ENCODE measurements at places on chromosomes 5 and 9.

DNA sequence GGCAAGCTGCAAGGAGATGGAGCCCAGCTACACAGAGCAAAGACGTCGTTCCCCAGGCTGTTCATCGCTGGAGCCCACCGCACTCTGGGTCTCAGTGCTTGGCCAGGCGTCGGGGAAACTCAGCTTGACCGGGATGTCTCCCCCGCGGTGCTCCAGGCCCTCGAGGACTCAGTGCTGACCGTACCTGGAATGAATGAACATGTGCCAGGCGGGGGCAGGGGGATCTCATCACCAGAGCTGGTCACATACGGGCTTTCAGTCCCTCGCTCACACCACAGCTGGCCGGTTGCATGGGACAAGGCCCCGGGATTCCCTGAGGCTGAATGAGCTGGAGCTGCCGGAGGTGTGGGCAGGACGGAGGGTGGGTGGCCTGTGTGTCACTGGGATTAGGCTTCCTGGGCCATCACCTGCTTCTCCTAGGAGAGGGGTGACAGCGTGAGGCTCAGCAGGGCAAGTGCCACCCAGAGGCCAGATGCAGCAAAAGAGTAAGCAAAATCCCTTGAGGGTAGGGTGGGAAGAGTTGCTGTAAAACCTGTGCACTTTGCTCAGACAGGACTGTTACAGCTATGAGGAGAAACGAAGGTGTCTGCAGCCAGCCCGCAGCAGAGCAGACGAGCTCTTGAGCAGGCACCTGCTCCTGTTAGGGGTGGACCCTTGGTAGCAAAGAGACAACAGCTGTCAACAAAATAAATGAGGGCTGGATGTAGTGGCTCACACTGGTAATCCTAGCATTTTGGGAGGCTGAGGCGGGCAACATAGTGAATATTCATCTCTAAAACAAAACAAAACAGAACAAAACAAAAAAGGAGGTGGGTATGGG, 70.7 kb upstream of the RAPGEF1 start:
- DNase-seq, result no peak

- DNase-seq, result no peak
Measured at GRCh38 chr5:116771466-116772151, 197.0 kb upstream of the SEMA6A start.

DNA sequence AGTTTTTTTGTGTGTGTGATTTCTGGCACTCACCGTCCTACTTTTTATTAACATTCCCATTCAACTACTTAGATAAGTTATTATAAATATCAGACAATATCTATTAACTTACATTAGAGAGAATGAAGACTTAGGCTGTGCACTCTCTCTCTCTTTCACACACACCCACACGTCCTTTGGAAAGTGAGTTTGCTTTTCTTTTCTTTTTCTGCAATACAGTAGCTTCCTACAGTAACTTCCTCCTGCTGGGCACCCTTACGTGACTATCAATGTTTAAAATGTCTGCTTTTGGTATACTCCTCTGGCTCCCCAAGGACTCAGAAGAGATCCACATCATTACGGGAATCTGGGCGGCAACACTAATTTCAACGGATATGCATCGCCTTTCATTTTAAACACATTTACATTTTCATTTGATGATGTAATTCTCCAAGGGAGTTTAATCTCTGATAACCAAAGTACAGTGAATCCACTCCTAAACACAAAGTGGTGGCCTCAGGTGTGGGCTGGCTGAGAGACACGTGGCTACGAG, 179.5 kb downstream of the MAPKAP1 start:
- DNase-seq, result no peak

- no peak for DNase-seq
Measured at GRCh38 chr5:38585816-38586215, 29.4 kb upstream of the LIFR start.

- no peak for DNase-seq
Measured at GRCh38 chr5:125375143-125375542, 628.7 kb upstream of the ZNF608 start.

DNA sequence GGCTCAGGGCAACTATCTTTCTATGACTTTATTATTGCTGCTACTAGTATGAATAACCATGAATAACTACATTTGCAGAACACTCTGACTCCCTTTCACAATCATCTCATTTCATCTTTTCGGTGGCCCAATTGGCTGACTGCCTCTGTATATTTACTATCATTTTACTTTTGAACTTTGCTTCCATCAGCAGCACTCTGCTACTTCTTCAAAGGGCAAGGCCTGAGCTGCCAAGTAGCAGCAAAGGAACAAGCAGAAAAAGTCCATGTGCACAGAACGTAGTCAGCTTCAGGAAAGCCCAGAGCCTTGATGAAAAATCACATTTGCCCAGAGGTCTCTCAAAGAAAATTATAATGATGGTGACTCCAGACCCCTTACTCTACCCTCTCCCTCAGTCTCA, 214.5 kb upstream of the PUM3 start:
- no peak for DNase-seq

DNA sequence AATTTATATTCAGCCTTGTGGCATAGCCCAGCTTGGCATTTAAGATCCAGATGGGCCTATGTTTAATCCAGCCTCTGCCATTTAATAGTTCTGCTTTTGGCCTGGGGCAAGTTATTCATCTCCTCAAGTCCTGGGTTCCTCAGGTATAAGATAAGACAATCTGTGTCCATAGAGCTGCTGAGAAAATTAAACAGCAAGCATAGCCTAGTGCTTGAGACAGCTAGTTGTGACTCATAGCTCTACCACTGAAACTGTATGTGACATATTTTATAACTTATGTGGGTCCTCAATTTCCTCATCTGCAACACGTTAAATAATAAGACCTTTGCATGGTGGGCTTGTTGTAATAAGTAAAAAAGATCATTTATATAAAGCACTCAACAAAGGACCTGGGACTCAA, 53.3 kb upstream of the ATP10B start:
- no peak for DNase-seq
